Epithelial cell of esophagus (primary cell): ENCODE measurements at places on chromosomes 11 and 22.

GRCh38 chr22:47199261-47199978 lies 437.0 kb downstream of the TBC1D22A start:
- no peak for DNase-seq

DNA sequence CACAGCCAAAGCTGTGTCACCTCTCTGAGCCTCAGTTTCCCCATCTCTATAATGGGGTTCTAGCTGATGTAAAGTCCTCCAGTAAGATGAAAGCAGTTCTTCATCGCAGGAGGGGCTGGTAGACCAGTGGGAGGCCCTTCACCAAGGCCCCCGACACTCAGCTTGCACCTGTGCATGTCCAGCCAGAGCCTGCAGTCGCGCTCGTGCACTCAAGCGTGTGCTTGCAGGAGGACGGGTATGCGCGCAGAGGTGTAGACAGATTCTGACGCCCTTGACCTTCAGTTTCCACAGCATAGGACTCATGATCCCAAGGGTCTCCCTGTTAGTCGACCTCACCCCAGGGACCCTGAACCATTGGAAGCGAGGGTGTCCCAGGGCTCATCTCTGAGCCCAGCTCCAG lies 633.7 kb downstream of the TBC1D22A start:
- DNase-seq, result no peak

DNA sequence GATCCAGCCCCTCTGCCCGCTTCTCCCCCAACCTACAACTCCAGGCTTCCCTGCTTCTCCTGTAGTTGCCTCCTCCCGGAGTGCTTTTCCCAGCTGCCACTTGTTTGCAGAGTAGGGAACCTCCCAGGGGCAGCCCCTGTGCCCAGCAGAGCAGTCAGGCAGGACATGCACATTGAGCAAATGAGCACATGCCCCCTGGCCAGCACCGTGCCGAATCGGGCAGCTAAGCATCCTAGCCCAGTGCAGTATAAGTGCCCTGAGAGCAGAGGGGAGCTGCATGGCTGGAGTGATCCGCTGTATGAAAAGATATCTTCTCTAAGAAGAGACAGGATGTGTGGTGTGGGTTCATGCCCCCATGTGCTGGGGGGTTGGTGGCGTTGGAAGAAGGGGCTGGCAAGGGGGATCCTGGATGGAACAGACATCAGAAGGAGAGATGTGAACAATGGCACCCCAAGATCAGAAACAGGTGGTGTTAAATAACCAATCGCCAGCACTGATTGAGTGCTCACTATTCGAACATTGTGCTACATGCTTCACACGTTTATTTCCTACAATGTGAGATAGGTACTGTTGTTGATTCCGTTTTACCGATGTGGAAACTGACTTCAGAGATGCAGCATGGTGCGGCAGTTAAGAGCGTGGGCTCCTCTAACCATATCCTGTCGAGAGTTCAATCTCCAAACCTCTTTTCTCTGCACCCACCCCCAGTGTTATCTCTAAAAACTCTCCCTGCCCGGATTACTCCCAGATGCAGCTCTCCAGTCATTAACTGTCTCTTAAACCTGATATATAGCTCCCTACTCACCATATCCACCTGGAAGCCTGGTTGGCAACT lies 1.2 kb downstream of the AIP start:
- no peak for DNase-seq

GRCh38 chr11:76975513-76975912 lies 58.7 kb upstream of the B3GNT6 start:
- peak; percentile 49 for DNase-seq

GRCh38 chr11:86183694-86184093 lies 60.9 kb upstream of the EED start:
- DNase-seq, result peak; percentile 82

GRCh38 chr22:30015229-30015797 lies 65.0 kb upstream of the HORMAD2 start:
- peak; percentile 65 for DNase-seq

GRCh38 chr11:75384438-75385080 lies 14.8 kb upstream of the RPS3 start:
- DNase-seq, result peak; percentile 67

DNA sequence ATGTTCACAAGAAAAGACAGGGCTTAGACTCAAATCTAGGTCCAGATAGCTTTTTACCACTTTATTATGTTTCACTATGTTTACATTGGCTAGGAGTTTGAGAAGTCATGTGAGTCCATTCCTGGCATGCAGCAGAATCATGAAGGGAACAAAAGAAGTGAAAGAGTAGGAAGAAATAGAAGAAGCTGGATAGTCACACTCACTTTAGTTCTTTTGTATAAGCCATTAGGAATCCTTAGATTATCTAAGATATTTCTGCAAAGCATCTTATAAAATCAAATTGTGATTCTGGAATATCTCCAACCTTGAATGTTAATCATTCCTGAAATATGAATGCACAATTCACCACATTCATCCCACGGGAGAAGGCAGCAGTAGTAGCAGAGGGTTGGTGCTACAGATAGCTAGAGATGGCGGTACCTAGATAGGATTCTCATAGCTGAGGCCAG lies 31.9 kb downstream of the MAML2 start:
- DNase-seq, result no peak

GRCh38 chr11:111088847-111089355 lies 156.6 kb upstream of the POU2AF2 start:
- DNase-seq, result no peak

DNA sequence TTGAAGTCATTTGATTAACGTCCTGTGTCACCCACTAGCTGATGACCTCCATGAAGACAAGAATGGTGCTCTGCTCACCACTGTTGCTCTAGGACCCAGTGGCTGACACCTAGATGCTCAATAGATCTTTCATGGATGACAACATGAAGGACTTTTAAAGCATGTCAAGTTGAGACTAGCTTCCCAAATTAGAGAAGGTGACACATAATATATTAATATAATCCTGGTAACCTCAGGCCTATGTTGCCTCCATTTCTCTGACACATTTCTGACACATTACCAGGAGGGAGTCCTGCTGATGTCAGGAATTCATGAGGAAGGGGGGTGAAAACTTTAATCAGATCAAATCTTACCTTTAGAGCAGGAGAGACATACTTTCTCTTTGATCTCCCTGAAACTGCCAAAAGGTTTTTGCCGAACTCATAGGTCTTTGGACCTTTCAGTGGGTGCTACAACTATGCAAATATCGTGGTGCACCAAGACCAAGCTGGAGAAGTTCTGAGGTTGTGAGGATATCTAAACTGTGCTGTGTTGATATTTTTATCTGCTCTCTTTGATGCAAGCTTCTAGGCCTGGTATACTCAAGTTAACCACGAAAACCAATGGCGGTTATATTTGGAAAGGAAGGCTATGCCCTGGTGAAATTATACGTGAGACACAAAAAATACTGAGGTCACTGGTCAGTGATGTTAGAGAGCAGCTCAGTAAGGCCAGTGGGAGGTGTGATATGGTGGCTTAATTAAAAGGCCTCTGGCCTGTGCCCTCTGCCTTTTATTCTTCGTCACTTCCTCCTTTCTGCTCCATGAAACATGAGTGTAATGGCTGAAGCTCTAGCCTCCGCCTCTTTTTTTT lies 13.2 kb upstream of the AMPD3 start:
- DNase-seq, result peak; percentile 34

DNA sequence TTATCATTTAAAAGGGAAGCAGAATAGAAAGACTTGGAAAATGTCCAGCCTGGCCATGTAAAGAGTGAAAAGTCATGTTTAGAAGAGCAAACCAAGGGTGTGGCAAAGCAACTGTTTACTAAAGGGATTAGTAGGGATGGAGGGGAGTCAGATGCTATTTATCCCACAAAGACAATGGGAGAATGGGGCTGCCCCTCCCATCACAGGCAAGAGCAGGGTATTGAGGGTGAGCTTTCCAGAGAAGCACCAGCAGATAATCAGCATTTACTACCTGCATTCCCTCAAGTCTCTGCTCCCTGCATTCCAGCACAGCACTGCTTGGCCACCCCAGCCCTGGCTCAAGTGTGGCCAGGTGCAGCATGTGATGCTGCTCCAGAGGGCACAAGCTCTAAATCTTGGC lies 18.5 kb upstream of the QSER1 start:
- no peak for DNase-seq

DNA sequence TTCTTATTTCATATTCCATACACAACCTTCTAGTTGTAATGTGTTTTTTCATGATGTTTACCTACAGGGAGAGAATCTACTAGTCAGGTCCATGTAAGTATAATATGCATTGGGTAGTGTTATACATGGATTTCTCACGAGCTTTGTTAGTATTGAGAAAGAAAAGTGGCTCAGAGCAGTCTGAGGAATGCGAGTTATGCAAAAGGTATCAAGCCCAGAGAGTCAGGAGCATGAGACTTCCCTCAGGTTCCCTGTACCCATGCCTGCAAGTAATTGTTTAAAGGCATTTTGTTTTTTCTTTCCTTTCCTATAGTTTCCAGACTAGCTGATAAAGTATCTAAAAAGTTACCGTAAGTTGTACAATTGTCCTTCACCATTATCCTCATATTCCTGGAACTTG lies 66.1 kb downstream of the STK33 start:
- peak; percentile 18 for DNase-seq

DNA sequence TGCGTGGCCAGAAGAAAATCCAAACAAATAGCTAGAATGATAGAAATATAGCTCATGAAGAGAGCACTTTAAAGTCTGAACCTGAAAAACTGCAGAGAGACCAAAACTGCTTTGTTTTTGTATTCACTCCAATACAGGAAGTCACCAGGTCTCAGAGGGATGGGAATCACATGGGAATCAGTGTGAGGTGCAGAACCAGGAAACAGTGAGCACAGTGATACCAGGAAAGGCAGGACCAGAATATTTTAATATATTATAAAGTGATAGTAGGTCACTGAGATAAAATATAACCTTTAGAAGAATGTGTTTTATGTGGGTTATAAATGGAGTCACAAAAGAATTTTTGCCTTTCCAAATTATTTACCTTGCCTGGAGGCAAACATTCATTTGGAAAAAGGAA lies 277.3 kb downstream of the CASP12 start:
- DNase-seq, result no peak

DNA sequence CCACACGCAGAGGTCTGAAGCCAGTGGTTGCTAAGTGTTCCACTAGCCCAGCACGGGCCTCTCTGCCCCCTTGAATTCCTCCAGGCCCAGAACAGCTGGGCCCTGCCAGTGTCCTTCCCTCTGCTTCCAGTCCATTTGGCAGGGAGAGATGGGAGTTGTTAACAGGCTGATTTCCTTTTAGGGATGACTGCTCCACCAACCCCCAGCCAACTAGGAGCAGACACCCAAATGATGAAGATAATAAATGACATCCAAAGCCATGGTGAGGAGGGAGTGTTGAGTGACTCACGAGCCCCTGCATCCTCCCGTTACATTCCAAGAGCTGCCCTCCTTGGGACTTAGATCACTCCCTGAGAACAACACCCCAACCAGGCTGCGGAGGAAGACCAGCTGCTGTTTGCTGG lies 20.6 kb downstream of the PARVA start:
- peak; percentile 38 for DNase-seq

GRCh38 chr11:65822776-65823528 lies 10.8 kb upstream of the SNX32 start:
- no peak for DNase-seq

DNA sequence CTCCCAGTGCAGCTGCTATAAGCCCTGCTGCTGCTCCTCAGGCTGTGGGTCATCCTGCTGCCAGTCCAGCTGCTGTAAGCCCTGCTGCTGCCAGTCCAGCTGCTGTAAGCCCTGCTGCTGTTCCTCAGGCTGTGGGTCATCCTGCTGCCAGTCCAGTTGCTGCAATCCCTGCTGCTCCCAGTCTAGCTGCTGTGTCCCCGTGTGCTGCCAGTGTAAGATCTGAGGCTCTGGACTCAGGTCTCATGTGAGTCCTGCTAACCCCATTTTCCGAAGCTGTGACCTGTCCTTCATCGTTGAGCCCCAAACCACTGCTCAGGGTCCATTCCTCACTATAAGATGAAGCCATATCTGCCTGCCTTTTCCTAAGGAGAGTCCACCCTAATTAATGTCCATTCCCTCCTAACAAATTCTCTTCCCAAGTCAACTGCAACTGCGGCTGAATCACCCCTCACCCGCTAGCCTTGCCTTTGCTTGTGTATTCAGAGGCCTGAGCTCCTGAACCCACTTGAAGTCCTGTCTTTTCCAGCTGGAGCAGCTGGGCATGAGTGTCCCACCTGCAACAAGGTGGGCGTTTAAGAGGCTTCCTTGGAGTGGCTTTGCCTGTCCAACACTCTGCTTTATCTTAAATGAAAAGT lies 626 bp downstream of the KRTAP5-7 start:
- no peak for DNase-seq

DNA sequence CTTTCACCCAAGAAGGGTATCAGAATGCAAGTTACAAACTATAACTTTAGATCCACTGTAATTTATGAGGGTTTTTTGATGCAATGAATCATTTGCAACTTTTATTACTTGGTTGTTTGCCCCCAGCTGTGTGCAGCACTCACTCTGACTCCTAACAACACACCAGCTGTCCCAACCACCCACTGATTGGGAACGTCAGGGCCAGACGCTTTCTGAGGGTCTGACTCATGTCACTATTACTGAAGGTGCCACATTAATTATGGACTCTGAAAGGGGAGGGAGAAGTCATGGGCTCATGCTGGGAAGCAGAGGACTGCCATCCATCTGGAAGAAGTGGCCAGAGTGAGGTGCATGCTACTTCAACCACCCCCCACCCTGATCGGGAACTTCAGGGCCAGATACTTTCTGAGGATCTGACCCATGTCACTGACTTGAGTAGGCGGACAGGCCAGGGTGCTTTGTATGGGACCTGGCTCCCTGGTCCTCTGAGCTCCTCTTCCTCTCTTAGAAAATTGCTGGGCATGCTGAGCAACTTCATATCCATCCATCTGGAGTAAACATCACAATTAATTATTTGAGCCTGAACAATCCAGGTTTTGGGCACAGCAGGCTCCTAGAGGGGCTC lies 44.9 kb upstream of the DRD2 start:
- DNase-seq, result no peak

DNA sequence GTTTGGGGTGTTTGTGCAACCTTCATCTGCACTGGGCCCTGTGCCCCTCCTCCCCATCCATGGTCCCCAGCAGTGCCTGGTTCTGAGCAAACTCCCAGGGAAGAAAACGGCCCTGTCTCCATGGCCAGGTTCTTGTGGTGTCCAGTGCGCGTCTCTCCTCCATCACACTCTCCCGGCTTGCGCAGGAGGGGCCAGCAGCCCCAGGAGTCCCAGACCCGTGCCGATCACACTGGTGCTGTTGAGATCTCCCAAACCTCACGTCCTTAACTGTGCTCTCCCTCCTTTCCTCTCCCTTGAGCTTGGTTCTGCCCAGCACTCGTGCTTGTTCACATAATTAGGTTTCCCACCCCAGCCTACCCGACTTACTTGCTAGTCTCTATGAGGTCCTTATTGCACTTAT lies 10.9 kb upstream of the GRK2 start:
- DNase-seq, result no peak

DNA sequence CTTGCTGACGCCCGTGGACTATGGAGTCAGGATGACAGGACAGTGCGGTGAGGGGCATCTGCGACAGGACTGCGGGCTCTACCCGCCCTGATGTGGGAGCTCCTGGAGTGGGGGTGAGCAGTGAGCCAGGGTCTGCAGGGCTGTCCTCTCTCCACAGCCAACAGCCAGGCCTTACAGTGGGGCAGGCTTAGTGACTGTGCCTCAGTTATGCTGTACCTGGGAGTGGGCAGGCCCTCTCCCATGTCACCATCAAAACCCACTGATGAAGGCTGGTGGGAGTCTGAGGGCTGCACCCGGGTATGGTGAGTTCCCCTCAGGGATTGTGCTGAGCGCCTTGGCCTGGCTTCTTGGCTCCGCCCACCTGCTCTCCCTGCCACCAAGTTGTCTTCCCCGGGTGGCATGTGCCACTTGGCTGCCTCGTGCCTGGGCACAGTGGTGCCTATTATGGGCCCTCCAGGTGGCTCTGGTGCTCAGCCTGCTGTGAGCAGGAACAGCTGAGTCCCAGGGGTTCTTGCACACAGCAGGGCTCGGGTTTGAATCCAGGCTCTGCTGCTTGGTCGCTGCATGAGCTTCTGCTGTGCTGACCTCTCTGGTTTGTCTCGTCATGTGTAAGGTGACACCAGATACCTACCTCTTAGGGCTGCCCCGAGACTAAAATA lies 4.1 kb upstream of the TRIOBP start:
- DNase-seq, result no peak
